Stimulated activated CD4-positive, alpha-beta T cell treated with anti-CD3 and anti-CD28 coated beads, Interleukin-1b, Interleukin-23, amount 100 ng/mL, for 4 hours (primary cell): ENCODE measurements at places on chromosomes 4 and X.

DNA sequence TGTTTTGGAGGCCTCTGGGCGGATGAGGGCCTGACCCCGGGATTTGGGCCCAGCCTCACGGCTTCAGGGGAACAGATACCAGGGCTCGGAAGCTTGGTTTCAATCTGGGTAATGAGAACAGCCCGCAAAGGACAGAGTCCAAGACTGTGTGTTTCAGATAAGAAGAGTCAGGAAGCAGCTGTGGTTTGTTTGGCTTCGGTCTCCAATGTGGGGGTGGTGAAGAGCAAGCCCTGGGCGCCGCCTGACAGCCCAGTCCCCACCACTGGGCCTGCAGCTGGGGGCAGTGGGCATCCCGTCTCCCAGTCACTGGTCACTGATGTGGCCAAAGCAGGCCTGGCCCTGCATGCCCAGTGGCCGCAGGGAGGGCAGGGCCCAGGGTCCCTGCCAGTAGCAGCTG lies 9.1 kb downstream of the WFS1 start:
- no peak for DNase-seq

DNA sequence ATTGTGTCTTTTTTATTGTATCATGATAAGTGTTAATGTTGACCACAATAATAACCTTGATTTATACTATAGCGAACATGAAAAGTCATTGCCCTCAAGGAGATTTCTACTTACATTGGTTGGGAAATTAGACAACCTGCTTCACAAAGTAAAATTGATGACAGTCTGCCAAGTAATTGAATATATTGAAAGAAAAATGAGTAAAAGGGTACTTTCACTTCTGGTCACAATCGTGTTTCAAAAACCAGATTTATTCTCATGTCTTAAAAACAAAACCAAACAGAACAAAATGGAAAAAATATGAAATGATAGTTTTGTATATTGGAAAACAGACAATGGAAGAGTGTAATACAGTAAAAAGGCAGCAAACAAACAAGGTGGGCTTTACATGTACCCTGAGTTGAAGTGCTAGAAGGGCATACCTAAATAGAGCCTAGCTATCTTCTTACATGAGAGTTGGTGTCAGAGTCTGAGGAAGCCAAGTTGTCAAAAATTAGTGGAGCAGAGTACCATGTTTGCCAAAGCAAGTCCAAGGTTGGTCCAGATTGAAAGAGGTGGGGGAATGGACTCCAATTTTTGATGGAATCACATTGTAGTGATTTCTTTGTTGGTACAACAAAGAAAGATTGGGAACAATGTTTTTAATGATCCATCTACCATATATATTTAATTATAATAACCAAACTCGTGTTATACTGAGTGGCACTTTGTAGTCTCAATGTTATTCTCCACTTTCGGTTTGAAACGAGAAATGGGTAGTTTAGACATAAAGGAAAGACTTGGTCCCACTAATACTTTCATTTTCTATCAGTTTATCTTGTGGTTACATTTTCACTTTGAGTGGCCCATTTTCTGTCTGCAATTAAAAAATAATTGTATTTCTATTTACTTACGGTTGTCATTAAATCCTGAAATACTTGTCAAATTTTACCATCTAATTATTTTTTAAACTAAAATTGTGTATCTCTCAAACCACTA lies 775.6 kb downstream of the STIM2 start:
- no peak for DNase-seq

DNA sequence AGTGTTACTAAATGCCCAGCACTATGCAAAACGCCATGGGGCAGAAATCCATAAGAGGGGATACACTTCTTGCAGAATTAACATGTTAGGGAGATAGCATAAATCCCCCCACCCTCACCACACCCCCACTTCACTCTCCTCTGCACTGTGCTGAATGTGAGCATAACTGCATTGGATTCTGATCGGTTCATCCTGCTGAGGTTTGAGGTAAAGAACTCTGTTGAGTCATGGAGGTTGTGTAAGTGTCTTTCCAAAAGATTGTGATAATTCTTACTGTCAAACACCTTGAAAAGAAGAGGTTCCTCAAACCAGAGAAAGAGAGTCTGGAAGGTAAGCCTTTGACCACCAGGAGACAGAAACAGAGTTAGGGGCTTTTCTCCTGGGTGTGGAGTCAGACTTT lies 43.6 kb downstream of the RBM47 start:
- DNase-seq: no peak

DNA sequence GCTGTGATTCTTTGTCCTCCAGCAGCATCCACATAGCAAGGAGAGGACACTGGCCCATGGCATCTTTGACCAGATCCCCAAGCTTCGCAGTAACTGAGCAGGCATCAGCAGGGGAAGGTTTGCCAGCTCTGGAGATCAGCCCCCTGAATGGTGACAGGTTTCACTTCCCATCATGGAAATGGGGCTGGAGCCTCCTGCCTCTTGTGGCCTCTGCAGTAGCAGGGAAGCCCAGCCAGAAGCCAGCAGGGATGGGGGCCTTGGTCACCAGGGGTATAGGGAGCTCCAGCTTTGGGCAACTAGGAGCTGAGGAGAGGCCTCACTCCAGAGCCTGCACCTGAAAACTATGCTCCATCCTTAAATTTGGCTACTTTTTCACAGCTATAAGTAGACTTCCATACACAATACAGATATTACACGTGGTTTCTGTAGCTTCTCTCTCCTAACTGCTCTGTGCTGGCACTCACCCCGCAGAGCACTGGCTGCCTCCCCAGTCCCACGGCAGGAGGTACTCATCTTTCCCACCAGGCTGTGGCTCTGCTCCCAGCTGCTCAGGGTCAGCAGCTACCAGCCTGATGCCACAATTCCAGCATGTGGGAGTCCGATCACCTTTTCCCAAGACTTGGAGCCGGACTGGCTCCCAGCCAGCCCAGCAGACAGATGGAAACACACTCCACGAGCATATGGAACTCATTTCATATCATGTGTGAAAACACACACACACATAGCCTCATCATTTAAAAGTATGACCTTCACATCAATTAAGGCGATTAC lies 2.8 kb downstream of the TMEM271 start:
- no peak for DNase-seq

GRCh38 chrX:137352101-137352660 lies 213.7 kb upstream of the ZIC3 start:
- DNase-seq: no peak

- DNase-seq: no peak
These were observed 565 bp downstream of the MOB1B start for GRCh38 chr4:70902577-70903290.

GRCh38 chrX:109632906-109633504 lies 8.0 kb upstream of the KCNE5 start:
- no peak for DNase-seq

- DNase-seq: no peak
These were observed 67.4 kb downstream of the CNGA2 start for GRCh38 chrX:151801980-151802379.

DNA sequence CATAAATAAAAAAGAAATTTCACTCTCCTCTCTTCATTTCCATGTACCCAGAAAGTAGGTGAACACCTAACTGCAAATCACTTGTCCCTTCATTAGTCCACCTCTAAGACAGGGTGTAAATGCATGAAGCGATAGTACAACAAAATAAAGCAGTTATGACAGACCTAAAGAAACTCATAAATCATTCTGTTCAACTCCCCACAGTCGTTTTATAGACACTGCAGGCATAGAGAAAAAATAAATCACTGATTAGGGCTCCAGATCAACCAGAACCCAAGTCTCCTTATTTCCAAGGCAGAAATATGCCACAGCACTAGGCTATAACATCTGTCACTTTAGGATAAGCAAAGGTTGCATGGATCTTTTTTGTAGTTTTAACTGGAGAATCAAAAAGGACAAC lies 3.0 kb downstream of the RASGEF1B start:
- DNase-seq: no peak

- no peak for DNase-seq
These were observed 456 bp downstream of the PPARGC1A start for GRCh38 chr4:23889391-23889790.

DNA sequence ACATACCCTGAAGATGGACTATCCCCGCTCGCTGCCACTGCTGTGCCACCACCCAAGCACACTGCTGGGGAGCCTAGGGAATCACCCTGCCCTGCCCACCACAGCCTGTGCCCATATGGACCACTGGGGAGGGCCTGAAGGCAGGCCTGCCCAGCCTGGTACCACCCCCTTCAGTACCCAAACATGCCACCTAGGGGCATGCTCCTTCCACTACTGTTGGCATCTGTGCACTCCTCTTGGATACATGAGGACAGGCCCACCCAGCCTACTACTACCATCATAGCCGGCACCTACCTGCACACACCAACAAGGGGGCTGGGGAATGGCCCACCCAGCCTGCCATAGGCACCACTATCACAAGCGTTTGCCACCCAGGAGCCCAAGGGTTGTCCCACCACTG lies 30.1 kb upstream of the PRDX4 start:
- no peak for DNase-seq

- no peak for DNase-seq
These were observed 63.1 kb upstream of the GRPR start for GRCh38 chrX:16060252-16060651.

DNA sequence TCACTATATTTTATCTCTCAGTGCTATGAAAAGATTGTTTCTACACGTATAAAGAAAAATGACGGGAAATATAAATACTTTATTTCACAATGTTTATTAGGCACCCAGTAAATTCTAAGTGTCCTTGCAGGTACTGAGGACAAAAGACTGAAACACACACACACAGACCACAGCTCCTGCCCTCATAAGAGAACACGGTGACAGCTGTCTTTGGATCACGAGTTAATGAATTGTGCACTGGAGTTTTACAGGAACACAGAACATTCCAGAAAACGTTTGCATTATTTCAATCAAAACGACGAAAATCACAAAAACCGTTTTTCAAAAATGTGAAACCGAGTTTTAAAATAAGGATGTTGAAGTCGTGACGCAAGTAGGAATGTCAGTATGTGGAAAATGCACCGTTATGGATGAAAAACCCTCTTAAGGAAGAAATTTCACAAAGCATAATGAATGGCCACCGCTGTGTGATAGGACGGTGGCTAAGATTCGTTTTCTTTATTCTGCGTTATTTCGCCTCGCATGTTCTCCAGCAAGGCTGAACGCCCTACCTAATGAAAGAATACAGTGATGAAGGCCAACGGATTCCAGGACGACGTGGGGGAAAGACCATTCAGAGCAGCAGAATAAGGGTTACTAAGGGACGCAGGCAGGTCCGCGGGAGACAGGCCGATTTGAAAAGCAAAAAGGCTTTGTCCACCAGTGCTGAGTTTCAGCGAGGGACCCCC lies 24.2 kb downstream of the FAM156A start:
- no peak for DNase-seq

GRCh38 chr4:69589884-69590283 lies 49.6 kb downstream of the UGT2A2 start:
- no peak for DNase-seq

- DNase-seq: no peak
These were observed 12.5 kb downstream of the MOB1B start for GRCh38 chr4:70914631-70915030.

- no peak for DNase-seq
These were observed 133.2 kb upstream of the ADAMTS3 start for GRCh38 chr4:72701987-72702819.

DNA sequence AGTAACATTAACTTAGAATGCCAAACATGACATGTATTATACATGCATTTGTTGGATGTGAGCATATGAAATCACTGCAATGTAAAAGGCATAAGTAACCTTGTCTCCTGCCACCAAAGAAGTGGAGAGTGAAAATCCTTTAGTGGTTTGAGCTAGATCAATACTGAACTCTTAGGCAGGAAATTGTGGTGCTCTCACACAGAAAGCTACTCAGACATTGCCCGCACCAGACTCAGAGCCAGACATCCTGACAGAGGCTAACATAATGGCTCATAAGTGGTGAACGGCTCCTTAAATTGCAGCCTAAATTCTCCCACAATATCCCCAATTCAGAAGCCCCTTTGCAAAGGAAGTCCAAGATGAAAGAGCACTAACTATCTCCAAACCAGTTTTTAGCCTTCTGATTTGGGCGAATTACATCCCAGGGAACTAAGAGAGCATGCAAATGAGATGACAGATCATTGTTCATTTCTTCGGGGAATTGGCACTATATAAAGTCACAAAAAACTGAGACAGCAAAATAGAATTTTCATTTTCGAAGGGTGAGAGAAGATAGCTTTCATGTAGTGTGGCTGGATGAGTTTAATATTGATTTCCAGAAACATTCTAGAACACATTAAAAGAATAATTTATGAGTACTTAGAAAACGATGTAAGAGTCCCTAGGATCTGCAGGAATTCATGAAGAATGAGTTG lies 233.6 kb upstream of the RPS6KA3 start:
- DNase-seq: no peak
